ENCODE measurements at places on chromosomes 13 and 19.

GRCh38 chr13:95100525-95101433 is 200.5 kb downstream of the ABCC4 start:
- DNase-seq = no peak

- DNase-seq = no peak
These were observed 1851.1 kb downstream of the PCDH9 start for GRCh38 chr13:65378943-65379519.

DNA sequence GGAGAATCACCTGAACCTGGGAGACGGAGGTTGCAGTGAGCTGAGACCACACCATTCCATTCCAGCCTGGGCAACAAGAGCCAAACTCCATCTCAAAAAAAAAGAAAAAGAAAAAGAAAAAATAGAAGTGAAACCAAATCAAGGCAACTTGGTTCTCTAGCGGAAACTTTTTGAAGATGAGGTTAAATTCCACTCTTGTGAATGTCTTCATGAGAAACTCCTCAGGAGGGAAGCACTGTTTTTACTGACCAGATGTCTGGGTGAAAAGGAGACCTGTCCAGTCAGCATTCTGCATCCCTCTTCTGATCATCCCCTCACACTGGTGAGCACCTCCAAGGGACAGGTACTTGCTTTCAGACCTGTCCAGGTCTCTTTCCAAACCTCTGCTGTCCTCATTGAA is 15.8 kb downstream of the BRD4 start:
- no peak for DNase-seq

DNA sequence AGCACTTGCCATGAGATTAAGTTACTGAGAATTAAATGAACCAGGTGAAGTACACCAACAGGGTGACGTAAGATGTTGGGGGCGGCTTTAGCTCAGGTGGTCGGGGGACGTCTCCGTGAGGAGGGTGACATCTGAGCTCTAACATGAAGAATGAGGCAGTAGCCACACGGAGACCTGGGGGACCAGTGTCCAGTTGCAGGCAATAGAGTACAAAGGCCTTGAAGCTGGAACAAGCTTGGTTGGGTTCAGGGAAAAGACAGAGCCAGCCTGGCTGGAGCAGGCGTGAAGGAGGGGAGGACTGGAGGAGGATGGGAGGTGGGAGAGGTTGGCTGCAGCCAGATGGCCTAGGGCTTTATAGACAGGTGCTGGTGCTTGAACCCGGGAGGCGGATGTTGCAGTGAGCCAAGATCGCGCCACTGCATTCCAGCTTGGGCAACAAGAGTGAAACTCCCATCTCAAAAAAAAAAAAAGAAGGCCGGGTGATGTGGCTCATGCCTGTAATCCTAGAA is 1.6 kb downstream of the SPINT2 start:
- no peak for DNase-seq

- no peak for DNase-seq
These were observed 191.6 kb downstream of the DLEU7 start for GRCh38 chr13:50651922-50652321.

DNA sequence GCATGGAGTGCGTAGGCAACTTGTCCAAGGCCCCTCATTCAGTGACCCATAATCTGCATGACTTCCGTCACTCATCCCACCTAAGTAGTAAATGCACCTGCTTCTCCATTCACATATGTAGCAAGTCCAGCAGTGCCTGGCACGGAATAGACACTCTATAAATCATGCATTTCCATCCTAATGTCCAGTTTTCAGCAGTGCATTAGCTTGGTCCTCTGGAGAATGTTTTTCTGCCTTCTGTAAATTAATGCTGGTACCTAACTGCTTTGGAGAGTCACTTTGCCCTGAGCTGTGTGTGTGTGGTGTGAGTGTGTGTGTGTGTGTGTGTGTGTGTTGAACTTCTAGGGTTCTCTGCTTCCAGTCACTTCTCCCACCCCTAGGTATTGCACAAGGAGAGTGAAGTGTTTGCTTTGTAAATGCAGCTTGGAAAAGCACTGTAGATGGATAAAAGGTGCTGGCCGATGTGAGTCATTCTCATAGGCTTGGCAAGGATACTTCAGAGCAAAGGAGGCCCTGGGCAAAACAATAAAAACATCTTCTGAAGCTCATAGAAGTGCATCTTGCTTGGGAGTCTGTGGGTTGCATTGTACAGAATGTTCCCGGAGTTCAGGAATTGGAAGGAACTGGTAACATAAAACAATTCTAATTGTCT is 181.8 kb downstream of the KATNAL1 start:
- DNase-seq = peak; percentile 81

DNA sequence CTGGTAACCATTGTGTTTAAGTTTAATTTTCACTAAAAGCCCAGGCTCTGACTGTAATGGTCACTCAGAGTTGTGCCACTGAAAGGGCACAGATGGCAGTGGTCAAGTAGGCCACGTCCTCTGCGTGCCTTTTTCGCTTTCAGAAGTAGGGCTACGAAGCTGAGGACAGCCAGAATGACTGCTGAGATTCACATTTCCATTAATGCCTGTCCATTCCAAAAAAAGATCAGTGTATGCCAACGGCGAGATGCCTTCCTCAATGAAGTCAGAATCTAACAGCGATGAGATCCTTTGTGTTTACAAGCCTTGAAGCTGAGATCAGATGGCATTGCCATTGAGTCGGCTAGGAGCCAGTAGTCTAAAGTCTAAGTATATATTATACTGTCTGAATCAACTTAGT is 311.3 kb downstream of the FGF14 start:
- DNase-seq = no peak

GRCh38 chr19:571566-571974 is 826 bp upstream of the BSG start:
- DNase-seq = no peak

- no peak for DNase-seq
These were observed 177.3 kb upstream of the KL start for GRCh38 chr13:32838945-32839344.
